Omental fat pad (tissue), 4 donors: ENCODE measurements at places on chromosomes 2 and 18. TPM values are rescaled to one million over a fixed set of nuclear protein-coding genes. Genes with fewer than 3 reads are reported as not detected.

DNA sequence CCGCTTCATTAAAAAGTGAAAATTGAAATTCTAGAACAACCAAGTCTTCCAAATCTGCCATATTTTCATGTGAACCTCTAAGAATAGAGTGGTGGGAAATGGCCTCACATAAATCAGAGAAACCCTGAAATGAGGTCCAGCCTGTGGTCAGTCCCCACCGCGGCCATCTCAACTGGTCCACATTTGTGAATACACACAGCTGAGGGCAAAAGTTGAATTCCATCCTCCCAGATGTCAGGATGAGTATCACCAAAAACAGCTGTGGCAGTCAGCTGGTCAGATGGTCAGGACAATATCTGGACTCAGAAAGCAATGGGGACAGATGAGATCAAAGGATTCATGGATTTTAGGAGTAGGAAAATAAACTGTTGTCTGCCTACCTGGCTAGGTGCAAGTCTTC is 219.4 kb upstream of the NCKAP5 start:
- DNase-seq, result no peak

DNA sequence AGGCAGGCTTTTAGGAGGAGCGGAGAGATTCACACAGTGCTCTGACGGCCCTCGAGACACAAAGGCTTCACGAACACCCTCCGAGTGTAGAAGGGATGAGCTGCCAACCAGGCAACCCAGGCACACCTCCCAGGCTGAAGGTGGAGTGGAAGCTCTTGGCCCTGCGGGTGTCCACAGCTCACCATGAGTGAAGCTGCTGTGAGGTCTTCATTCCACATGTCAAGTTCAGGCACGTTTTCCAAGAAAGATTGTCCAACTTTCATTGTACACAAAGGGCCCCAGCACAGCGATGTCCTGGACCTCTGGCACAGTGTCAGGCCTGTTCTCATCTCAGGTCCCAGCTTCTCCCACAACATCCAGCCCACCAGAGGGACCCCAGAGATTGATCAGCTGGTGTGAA is 13.4 kb downstream of the PARD6G start:
- DNase-seq, result no peak

NT5DC4 gene
- total RNA-seq, result not detected

LIMS2 gene
- 24.3 TPM for total RNA-seq

DNAJC5G gene
- total RNA-seq, result not detected
